ENCODE measurements at places on chromosomes 4 and X.

DNA sequence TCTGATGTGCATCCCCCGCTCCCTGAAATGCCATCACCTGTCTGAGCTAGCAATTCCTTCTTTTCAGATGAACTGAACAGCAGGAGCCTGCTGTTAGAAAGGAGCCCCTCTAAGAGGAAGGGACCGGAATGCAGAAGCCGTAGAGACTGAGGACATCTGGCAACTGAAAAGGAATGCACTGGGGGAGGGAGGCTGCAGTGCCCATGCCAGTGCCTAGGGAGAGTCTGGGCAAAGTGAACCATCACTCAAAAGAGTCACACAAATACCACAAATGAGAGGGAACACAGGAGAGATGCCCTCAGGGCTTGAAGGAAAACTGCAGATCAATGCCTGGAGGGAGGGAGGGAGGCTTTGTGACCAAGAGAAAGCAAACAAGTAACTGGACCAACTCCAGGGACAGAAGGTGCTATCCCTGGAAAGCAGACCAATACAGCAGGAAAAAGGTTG lies 93.9 kb upstream of the CBR4 start:
- DNase-seq, result no peak

GRCh38 chr4:36704289-36704688 lies 422.9 kb downstream of the DTHD1 start:
- no peak for DNase-seq

DNA sequence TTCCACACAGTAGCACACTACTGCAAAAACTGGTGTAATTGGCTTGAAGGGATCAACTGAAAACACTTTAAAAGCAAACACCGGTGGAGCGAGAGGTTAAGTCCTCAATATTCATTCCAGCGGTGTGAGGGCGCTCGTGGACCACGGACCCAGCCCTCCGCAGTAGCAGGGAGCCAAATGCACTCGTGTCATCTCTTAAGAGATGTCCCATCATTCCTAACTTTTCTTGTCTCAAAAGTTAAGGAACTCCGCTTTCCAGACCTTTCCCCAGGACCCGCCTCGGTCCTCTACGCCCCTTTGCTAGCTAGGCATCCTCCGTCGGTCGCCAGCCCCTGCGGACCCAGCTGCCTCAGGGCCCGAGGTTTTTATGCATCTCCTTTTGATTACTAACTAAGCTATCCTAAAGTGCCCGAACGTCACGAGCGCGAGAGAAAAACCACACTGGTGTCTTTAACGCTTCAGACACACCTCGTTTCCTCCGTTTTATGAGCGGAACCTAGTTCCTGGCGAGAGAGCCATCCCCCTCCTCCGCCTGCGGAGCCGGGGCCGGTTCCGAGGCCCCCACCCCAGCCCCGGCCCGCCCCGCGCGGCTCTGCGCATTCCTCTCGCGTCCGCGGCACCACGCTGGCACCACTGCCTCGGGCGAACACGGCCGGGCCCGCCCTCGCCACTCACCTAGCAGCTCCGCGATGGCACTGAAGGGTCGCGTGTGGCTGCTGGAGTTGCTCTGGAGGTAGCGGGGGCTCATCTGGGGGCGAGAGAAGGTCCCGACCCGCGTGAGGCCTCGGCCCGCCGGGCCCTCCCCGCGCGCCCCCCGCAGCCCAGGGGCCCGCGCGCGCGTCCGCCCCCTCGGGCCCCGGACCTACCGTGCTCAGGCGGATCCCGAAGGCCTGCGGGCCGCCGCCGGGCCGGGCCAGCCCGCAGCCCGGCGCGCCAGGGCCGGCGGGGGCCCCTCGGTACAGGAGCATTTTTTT lies 723 bp downstream of the MORC4 start:
- DNase-seq, result peak; percentile 22

DNA sequence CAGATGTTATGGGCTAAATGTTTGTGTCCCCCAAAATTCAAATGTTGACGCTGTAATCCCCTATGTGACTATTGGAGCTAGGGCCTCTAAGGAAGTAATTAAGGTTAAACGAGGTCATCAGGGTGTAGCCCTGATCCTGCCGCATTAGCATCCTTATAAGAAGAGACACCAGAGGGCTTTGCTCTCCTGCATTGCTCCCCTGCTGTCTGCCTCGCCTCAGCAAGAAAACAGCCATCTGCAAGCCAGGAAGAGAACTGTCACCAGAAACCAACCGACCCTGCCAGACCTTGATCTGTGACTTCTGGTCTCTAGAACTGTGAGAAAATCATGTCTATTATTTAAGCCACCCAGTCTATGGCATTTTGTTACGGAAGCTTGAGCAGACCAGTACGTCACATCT lies 331.9 kb downstream of the DCTD start:
- DNase-seq, result no peak

- no peak for DNase-seq
These were observed 50.3 kb downstream of the HTRA3 start for GRCh38 chr4:8319731-8320385.

DNA sequence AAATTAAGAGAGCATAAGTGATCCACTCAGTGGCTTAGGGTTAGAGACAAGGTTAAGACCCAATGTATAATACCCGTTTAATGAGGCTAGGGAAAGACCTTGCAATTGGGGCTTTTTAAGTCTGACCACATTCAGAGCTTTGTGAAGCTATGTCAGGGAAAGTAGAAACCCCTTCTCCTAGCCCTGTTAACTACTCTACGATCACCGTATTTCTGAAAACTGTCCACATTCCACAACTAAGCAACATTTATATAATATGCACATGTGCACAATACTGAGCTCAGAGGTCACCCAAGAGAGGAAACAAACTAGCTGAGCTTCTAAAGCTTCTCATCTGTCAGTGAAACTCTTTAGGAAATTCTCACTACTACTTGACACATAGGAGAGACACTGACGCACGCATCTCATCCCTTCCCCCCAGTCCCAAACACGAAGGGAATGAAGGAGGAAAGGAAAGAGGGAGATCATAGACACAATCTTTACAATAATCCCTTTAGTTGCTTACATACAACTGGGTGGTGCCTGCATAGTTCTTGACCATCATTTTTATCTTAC lies 56.2 kb downstream of the METTL14 start:
- no peak for DNase-seq

DNA sequence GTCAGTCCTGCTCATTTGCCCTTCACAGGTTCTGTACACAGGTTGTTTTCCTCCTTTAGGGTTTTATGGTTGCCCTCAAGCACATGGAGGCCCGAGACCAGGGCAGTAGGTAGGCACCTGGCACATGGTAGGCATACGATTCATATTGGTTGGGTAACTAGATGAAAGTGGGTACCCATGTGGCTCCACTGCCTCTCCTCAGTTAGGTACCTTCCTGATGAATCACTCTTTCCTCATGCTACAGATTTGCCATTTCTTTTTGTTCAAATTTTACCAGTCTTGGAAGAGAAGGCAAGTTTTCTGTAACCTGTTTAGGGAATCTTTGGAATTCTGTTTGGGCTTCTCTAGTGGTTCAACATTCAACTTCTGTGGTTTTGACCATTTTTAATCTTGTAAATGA lies 121.3 kb downstream of the FHIP1A start:
- no peak for DNase-seq

- DNase-seq, result no peak
These were observed 28.4 kb upstream of the TNIP3 start for GRCh38 chr4:121192480-121192879.

DNA sequence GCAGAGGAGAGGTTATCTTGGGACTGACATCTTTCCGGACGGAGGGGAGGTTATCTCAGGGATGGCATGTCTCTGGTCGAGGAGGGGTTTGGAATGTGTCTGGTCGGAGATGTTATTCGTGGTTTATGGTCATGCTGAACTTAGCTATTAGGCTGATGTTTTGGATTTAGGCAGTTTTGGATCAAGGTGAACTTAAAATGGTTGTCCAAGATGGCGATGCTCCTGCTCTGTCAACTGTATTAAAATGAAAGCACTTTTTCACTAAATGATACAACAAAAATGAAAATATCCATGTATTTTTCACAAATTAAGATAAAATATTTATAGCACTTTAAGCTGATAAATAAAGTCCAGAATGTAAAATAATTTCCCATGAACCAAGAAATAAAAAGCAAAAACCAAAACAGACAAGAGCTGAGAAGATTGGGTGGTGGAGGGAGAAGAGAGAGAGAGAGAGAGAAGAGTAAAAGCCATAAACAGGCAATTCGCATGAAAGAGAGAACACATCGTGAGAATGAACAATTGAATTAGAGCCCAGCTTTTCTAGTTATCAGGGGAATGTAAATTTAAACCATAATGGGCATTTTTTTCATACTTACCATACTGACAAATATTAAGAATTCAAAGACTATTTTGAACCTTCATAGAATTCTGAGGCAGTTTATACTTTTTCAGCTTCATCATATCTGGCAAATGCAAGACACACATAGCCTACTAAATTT lies 2236.0 kb upstream of the AGA start:
- DNase-seq, result no peak

DNA sequence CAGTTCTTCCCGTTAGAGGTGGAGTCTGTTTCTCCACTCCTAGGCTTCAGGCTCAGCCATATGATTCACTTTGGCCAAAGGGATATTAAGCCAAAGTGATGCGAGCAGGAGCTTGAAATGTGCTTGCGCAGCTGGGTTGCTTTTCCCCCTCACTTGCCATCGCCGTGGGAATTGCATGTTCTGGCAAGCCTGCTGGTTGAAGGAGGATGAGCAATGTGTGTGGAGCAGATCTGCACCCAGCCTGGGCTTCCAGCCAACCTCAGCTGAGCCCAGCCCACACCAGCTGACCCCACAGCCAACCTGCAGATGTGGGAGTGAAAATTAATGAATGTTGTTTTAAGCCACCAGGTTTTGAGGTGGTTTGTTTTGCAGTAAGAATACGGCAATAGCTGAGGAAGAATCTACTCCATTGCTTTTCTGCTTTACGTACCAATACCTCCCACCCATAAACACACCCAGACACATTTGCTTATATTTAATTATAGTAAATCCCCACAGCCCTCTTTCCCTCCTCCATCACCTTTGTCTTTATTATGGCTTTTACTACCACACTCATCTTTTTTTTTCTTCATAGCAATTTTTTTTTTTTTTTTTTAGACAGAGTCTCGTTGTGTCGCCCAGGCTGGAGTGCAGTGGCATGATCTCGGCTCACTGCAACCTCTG lies 132.8 kb upstream of the FUNDC1 start:
- DNase-seq, result no peak

DNA sequence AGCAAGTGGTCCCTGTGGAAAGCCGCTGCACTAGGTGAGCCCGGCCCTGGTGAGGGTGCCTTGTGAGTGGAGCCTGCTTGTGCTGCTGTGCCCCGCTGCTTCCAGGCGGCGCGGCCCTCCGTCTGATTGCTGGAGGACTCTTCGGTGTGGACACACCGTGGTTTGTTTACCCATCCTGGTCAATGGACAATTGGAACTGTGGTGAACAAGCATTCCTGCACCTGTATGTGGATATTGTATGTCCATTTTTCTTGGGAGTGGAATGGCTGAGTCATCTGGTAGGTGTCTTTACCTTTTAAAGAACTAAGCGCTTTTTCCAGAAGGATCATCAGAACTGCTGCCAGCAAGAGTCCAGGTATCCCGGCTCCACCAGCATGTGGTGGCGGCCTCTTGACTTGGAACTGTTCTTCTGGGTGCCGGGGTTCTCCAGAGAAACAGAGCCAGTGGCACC lies 15.6 kb downstream of the MAEA start:
- DNase-seq, result no peak

DNA sequence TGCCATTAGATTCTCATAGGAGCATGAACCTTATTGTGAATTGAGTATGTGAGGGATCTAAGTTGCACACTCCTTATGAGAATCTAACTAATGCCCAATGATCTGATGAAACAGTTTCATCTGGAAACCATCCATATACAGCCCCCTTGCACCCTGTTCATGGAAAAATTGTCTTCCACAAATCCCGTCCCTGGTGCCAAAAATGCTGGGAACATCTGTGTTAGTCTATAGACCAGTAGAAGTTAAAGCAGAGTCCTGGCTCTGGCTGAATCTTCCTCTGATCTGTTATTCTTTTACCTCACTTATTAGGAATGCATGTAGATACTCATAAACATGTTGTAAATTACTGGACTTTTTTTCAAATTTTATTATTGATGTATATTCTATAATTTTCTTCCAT lies 29.2 kb downstream of the SULT1B1 start:
- no peak for DNase-seq

DNA sequence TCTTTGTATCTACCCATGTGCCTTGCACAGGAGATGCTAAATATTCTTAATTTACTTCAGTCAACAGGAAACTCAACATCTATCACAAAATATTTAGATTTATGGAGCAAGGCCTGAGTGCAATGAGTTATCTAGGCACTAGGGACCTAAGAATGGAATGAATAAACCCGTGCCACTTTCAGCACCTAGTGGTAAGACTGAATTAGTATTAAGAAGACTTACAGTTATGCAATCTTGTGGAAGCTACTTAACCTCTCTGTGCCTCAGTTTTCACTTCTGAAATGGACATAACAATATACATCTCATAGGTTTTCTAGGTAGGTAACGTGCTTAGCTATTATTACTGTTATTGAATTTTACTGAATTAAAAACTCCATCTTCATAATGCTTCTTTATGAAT lies 144.6 kb upstream of the MAP3K15 start:
- DNase-seq, result no peak

- no peak for DNase-seq
These were observed 37.7 kb downstream of the NHS start for GRCh38 chrX:17412692-17413091.

- DNase-seq, result no peak
These were observed 52.1 kb upstream of the LHFPL1 start for GRCh38 chrX:112731793-112732192.

- peak; percentile 26 for DNase-seq
These were observed 1.1 kb downstream of the SOWAHB start for GRCh38 chr4:76896614-76897535.

DNA sequence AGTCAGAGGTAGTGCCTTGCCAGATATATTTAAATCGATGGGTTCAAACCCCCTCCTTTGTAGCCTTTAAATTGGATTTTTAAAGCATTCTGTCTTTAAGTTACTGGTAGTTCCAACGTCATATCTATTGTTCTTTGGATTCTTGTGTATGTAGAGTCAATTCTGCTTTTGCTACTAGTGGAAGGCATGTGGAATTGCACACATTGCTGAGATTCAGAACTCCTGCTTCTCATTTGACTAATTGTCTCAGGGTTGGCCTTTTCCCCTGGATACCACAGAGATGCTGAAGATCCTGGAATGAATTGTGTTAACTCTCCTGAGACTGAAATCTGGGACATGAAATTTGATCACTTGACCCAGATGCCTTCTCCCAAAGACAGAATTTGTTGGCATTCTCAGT lies 328.3 kb upstream of the RPS6KA3 start:
- no peak for DNase-seq

GRCh38 chr4:56123051-56123450 lies 174.3 kb downstream of the CEP135 start:
- no peak for DNase-seq

GRCh38 chr4:128847082-128847724 lies 37.7 kb downstream of the JADE1 start:
- no peak for DNase-seq

- DNase-seq, result no peak
These were observed 115.5 kb upstream of the WDR1 start for GRCh38 chr4:10232114-10232513.

- no peak for DNase-seq
These were observed 23.0 kb downstream of the GRXCR1 start for GRCh38 chr4:42915484-42915883.

DNA sequence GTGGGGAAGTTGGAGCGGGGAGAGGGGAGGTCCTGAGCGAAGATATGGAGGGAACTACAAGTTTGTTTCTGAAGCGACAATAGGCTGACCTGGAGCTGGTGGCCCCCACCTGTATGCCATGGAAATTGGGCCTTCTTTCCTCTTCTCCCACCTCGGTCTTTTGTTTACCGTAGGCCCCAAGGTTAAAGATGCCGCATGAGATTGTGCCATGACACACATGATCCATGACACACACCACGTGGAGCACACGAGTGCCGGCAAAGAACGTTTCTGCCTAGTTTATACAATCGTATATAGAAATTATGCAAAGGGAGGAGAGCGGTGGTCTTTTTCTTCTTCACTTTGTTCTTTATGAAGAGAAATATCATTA lies 408 bp downstream of the TMEM33 start:
- no peak for DNase-seq
